ENCODE measurements at places on chromosomes 16 and 17.

GRCh38 chr16:85377388-85378144 lies 235.6 kb upstream of the GSE1 start:
- no peak for DNase-seq

- no peak for DNase-seq
These were observed 3.3 kb downstream of the SLC6A4 start for GRCh38 chr17:30232015-30232823.

DNA sequence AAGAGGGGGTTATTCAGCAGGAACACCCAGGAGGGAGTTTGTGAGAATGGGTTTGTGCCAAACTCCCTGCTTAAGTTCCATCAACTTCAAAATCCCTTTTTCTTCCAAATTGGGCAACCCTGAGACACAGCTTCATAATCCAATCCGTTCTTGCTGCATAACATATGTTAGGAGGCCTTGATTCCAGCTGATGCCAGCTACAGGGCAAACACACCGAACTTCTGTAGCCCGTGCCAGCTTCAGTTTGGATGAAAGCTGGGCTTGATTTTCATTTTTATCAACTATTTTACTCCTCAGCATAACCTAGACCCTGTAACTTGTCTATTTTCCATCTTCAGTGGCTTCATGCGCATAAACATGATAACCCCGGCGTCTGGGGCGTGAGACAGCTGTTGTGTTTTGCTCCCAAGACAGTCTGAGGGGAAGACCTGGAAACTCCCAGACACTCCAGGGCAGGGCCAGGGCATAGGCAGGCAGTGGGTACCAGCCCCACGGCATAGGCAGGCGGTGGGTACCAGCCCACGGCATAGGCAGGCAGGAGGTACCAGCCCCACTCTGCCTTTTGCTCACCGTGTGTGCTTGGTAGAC lies 220.4 kb downstream of the C16orf95 start:
- DNase-seq = no peak

GRCh38 chr16:12497526-12497925 lies 306.2 kb downstream of the CPPED1 start:
- DNase-seq = no peak

DNA sequence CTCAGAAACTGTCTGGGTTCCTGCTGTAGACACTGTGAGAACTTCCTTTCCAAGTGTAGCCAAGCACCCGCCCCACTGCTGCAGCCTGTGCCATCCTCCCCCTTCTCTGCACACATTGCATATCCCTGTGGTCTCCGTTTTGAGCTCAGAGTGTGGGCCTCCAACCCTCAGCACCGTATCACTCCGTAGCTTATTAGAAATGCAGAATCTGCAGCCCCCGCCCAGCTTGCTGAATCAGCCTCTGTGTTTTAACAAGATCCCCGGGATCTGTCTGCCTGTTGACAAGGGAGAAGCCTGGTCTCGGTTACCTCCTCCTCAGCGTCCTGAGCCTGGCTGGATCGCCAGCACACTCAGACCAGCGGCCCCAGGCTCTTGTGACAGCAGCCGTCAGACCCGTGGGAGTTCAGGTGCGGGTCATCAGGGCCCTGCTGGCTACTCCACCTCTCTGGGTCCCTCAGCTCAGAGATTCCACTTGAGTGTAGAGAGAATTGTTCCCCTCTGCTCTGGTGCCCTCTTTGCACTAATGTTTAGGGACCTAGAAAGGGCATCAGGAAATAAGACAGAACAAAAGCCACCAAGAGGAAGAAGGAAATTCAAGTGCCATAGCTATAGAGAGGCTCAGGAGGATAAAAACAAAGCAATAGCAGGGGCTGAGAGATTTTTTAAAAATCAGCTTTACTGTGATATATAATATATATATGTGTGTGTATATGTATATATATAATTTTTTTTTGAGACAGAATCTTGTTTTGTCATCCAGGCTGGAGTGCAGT lies 92.3 kb downstream of the PITPNC1 start:
- DNase-seq = no peak

- no peak for DNase-seq
These were observed 1.1 kb downstream of the PARN start for GRCh38 chr16:14628806-14629611.

DNA sequence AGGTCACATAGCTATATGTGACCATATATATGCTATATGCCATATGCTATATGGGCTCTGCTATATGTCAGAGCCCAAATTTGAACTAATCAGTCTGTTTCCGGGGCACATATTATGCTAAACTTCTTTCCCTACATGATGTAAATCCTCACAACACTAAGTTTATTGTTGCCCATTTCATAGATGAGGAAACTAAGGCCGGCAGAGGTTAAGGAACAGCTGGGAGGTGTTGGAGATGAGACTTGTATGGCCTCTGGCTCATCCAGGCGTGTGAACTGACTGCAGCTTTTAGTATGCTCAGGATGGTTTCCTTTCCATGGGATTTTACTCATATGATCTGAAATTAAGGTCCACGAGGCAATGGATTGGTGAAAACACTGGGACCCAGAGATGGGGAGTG lies 17.5 kb upstream of the CNOT1 start:
- DNase-seq = no peak

- DNase-seq = no peak
These were observed 80.9 kb downstream of the PARN start for GRCh38 chr16:14548933-14549788.

- DNase-seq = no peak
These were observed 11.4 kb upstream of the RILP start for GRCh38 chr17:1661045-1661444.

- DNase-seq = no peak
These were observed 1.8 kb upstream of the NDE1 start for GRCh38 chr16:15648135-15648730.

DNA sequence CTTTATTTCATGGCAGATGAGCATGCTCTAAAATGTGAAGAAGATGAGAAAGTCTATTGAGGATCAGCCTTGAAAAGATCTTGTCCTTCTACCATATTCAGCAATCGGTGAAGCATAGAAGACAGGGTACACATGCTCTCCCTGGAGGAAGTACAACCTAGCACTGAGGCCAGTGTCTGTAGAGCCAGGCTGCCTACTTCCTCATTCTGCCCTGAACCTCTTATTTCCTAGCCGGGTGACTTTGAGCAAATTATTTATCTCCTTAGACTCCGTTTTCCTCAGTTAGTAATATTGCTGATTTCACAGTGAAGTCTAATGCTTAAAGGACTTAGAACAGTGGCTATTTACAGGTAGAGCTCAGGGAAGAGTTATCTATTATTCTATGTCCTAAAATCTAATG lies 58.4 kb downstream of the TMEM100 start:
- no peak for DNase-seq

- no peak for DNase-seq
These were observed 102.8 kb upstream of the PLCG2 start for GRCh38 chr16:81676066-81676882.
